ENCODE measurements at places on chromosomes 3 and 15.

DNA sequence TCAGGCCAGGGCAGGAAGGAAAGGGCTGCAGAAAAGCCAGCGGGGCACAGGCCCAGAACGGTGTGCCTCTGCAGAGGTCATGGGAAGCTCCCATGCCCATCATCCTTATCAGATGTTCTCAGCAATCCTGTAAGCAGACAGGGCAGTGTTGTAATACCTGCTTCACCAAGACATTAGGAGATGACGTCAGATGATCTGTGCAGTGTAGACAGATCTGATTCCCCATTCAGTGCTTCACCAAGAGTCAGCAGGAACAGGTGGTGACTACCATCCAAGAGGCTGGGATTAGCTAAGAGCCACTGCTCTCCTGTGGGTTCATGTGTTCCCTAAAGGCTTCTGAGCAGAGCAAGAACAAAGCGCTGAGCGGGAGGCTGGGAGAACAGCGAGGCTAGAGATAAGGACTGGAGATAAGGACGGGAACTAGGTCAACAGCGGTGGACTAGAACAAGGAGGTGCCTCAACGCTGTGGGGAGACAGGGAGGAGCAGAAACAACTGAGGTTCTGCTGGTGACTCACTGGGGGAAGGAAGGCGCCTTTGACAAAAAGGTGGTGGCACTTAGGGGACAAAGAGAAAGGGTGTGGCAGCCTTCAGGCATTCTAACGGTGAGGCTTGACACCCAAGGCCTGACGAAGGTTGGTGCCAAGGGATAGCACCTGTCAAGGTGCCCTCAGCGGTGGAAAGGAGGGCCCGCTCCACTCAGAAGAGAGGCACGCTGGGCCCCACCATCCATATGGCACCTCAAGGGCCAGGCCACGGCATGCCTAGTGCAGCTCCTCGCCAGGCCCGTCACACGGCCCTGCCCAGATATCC is 28.4 kb downstream of the CCDC12 start:
- peak; percentile 92 for DNase-seq

GRCh38 chr3:100650651-100651619 is 41.5 kb downstream of the ADGRG7 start:
- DNase-seq = peak; percentile 12

GRCh38 chr3:136703429-136703828 is 48.7 kb downstream of the STAG1 start:
- no peak for DNase-seq

- no peak for DNase-seq
Observed at GRCh38 chr3:192802957-192803899, 75.9 kb upstream of the FGF12 start.

DNA sequence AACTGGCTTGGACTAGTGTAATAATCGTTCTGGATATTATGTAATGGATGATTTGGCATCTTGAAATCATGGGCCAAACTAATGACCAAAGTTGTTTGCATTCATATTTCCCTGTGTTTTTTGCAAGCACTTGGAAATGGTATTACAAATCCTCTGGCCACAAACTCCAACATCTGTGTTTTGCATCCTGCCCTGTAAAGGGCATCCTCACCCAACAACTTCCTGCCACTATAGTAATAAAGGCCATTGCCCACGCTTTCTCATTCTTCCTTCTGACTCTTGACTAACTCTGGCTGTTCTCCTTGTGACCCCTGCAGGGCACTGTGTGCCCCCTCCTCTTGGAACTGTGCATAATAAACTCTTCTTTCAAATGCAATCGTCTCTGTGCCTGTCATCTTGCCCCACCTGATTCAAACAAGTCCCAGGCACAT is 25.4 kb upstream of the PSMD6 start:
- DNase-seq = no peak

DNA sequence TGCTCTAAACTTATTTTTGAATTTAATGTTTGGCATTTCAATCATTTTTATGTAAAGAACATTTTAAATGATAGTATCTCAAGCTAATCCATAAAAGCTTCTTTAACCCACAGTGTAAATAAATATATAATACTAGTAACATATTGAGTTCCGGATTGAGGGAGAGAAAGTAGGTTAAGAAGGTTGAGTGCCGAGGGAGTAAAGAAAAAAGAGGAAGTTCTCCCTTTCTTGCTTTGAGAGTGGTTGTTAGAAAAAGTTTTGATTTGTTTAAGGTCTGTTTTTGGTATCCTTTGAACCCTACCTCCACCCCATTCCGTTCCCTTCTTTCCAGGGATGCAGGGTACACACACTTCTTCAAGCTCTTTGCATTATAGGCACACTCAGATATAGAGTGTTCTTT is 130.8 kb downstream of the VPS8 start:
- DNase-seq = no peak

Data from CD4-positive, alpha-beta T cell treated with Interleukin-2 at 100 ng/mL for 4 hours (primary cell).